ENCODE measurements at places on chromosomes 2 and 18.

DNA sequence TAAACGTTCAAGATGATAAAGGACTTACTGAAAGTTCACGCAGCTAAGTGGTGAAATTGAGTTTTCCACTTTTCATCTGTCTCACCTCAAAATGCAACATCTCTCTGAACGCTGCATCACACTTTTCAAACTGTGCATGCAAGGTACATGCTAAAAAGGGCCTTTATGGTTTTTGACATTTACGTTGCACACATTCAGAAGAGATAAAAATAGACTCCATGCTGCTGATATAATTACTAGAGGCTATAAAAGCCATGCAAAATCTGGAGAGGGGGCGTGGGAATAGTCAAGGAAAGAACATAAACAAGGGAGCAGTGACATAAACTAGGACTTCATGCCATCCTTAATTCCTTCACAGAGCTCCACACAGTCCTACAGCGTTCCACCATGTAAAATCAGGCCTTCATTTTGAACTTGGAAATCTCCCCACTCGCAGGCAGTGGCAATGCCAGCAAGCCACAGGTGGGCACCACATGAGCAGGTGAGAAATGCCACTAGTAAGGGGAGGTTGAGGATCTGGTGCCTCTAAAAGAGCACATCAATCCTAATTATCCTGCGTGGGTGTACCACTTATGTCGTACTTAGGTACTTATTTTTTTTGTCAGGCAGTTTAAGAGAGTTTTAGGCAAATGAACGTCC, 71.4 kb downstream of the ZEB2 start:
- no peak for DNase-seq

DNA sequence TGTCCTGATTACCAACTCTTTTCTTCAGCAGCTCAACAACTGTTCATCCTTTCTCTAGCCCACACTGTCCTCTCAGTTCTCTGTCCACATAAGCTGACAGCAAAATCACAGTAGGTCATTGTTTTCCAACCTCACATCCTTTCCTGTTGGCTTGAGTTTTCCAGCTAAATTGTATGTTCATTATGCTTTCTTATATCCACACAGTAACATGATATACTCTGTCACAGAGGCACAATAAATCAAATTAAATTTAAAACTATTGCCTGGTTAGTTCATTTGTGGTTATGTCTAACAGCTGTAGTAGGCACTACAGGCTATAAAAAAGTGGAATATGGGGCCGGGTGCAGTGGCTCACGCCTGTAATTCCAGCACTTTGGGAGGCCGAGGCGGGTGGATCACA, 179.9 kb downstream of the ETAA1 start:
- no peak for DNase-seq

DNA sequence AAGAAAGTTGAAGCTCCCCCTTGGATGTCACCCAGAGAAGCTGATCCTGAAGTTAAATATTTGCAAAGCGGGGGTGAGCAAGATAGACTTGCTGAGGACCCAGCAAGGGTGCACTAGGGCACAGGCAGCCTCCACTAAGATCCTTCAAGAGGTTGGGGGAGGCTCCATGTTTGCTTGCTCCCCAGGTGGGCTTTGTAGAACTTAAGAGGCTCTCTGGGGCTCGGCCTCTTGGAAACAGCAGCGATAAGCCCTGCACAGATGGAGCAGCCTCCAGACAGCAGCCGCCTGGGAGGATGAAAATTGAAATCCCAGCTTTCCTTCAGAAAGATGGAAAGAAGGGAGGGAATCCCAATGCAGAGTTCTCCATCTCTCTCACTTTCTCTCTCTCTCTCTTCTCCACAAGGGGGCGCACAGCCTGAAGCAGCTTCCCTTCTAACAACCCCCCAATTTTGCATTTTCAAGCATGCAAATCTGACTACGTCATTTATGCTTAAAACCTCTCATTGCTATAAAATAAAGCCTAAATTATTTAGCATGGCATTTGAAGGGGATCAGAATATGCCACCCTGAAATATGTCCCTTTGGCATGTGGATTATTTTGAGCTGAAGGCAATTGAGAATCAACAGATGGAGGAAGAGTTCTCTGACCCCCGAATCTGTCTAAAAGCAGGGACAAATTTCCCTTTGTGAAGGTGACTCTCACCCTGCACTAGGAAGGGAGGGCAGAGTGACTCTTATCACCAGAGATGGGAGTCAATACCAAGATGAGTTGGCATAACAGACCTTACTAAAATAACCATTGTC, 185.7 kb upstream of the KLHL29 start:
- DNase-seq, result no peak

- DNase-seq, result peak; percentile 5
Measured at GRCh38 chr18:34787931-34788532, 77.9 kb downstream of the DTNA start.

GRCh38 chr2:239288951-239289511, 111.8 kb downstream of the HDAC4 start:
- DNase-seq, result no peak

DNA sequence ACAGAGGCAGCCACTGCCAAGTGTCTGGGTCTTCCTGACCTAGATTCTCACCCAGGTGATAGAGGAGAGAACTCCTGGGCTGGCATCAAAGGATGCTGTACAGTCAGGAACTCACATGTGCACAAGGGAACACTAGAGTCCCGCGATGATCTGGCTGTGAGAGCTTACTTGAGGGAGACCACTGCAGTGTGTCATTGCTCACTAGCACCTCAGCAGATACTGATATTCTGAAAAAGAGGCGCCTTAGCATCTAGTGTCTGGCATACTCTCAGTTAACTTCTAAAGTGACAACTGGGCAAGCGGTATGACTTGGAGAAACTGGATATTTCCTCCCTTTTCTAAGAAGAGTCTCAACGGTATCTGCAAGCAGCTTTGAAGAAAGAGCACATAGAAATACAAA, 189.9 kb downstream of the CMPK2 start:
- no peak for DNase-seq

GRCh38 chr18:8359076-8359475, 250.2 kb upstream of the RAB12 start:
- no peak for DNase-seq

GRCh38 chr18:75071484-75071785, 137.5 kb downstream of the PTGR3 start:
- DNase-seq, result no peak

DNA sequence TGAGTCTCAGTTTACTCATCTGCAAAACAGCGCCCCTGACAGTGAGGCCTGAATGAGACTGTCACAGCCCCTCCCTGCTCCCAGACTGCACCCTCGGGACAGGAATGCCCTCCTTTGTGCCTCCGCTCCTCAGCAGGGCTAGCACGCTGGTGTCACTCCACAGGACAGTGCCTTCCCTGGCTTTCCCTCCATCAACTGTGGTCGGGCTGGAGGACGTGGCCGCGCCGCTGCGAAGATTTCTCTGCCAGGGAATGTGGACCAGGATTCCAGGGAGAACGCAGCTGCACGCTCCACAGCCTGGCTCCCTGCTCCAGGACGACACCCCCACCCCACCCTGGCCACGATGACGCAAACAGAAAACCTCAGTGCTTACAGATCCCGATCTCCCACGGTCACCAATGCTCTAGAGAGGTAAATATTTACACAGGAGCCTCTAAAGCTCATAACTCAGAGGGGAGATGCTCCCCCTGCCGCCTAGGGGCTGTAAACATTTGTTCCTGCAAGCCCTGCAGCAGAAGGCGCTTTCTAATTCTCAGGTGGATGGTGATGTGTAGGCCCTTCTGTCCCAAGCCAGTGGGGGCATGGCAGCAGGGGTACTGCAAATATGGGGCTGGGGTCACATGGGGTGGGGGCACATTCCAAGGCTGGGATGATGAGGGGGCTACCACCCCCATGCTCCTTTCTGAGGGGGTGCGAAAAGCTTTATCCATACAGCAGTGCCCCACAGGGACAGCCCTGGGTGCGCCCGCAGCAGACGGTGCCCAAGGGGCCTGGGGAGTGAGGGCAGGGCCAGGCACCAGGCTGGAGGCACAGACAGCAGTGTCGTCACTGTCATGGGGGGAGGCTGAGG, 12.4 kb downstream of the HS6ST1 start:
- no peak for DNase-seq

GRCh38 chr2:101230541-101231001, 22.1 kb upstream of the CNOT11 start:
- DNase-seq, result no peak

- no peak for DNase-seq
Measured at GRCh38 chr2:28606986-28607441, 111.2 kb downstream of the PLB1 start.

GRCh38 chr2:163490281-163490680, 245.5 kb downstream of the FIGN start:
- no peak for DNase-seq

- DNase-seq, result no peak
Measured at GRCh38 chr18:79856119-79857007, 58.6 kb downstream of the KCNG2 start.

DNA sequence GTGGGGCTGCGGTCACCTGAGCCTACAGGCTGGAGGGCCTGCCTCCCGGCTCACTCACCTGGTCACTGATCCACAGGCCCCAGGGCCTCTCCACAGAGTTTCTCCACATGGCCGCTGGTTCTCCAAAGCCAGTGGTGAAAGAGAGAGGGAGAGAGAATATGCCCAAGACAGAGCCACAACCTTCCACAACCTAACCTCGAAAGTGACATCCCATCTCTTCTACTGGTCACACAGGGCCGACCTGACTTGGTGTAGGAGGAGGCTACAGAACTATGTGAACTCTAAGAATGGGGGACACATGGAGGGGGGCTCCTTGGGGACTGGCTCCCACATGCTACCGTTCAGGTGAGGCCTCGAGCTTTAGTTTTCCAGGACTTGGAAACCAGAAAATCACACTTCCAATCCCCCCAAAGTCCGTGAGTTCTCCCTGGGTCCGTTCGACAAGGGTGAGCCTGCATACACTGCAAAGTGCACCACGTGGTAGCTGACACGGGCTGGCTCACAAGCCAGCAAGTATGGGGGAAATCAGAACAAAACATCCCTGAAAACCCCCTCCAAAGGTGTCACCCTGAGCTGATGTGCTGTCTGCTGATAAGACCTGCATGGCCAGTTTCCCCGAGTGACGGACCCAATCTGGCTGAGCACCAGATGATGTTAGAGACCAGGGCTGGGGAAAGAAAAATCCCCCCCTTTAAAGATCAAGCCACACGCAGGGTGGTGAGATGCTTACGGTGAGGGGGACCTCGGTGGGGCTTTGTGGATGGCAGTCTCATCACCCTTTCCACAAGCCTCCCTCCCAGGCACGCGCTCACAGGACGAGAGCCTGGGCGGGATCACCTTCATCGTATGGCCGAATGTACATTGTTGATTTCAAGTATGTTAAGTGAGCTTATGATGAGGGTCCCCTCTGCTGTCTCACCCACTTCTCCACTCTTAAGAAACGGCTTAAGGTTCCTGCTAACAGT, 54.2 kb upstream of the SEMA4C start:
- DNase-seq, result peak; percentile 15

DNA sequence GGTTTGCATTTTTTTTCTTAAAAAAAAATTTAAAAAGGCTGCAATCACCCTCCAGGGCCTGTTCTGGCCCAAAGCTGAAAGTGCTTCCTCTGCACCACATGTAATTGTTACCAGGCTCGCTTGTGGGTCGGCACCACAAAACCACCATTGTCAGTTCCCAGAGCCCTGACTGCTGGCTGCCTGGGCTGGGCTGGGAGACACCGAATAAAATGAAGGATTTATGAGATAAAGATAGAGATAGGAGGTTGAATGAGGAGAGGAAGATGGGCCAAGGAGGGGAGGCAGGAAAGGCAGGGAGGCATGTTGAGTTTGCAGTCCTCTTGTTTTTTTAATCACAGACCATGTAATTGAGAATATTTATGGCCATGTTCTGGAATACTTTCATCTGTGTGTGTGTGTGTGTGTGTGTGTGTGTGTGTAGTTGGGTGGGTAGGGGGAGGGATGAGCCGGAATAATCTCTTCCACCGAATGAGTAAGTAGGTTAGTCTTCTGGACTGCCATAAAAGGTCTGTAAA, 14.7 kb downstream of the NRP2 start:
- DNase-seq, result no peak

DNA sequence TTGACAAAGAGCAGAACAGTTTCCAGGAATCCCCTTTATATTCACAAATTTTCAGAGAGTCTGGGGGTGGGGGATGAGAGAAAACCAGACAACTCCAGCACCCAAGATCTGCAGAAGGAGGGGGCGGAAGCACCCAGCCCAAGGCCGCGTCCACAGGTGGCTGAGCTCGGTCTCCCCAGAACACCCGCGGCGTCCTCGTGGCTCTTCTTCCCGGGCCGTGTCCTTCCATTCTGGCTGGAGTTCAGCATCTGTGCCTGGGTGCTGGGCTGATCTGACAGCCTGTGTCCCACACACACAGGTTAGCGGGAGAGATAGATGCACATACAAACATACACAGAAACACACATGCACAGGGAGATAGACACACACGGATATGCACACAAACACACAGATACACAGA, 455.8 kb upstream of the SALL3 start:
- no peak for DNase-seq

GRCh38 chr18:50729376-50729775, 90.4 kb downstream of the MRO start:
- no peak for DNase-seq

DNA sequence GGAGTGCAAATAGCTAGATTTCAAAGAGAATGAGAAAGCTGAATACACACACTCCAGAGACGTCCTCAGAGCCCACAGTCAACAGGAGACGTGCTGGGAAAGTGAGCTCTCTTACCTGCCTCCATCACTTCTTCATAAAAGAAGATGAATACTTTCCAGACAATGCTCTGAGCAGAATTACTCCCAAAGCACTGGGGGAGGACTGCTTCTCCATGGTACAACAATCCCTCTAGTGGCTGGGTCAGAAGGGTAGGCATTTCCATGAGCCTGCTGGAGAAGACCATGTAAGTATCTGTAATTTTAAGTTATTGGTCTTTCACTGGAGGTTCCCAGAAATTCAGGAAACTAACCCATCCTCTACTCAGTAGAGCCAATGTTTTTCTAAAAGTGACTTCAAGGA, 190.3 kb downstream of the RBM43 start:
- DNase-seq, result no peak

GRCh38 chr18:38458698-38459097, 893.1 kb upstream of the CELF4 start:
- DNase-seq, result no peak

GRCh38 chr2:8015848-8016600, 665.8 kb upstream of the ID2 start:
- no peak for DNase-seq

DNA sequence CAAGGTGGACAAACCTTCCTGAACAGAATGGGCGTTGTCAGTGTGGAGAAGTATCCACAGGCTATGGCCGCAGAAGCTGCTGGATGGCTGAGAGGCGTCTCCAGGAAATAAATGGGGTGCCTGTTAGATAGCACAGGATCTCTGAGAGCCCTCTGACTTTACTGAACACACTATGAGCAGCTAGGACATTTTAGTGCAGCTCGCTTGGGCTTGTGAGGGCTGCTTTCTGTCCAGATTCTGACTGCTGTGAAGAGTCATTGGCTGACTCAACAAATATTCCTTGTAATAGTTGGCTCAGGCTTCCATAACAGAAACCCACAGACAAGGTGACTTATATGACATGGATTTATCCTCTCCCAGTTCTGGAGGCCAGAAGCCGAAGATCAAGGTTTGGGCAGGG, 100.2 kb upstream of the SNTG2 start:
- DNase-seq, result no peak

- DNase-seq, result no peak
Measured at GRCh38 chr18:74281980-74282754, 9.6 kb downstream of the CYB5A start.

GRCh38 chr2:42965910-42966309, 173.5 kb upstream of the HAAO start:
- no peak for DNase-seq

All from stimulated activated CD4-positive, alpha-beta T cell treated with anti-CD3 and anti-CD28 coated beads, Interleukin-2, amount 100 ng/mL, for 4 hours (primary cell).